HL-60 (cell line): ENCODE measurements at places on chromosomes 1 and 21.

DNA sequence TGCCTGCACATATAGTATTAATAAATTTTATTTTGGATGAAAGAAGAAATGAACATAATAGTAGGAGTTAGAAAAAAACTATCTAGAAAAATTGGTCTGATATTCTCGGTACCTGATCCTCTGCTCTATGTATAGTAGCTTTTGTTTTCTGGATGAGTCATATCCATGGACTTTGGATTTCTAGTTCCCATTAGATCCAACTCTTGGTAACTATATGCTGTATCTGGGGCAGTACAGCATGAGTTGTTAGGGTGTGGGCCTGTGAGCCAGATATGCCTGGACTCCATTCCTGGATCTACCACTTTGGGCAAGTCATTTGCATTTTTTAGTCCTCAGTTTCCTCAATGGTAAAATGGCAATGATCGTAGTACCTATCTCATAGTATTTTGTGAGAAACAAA is 372.2 kb upstream of the PKN2 start:
- DNase-seq = no peak

- no peak for DNase-seq
These were observed 696 bp upstream of the CTBS start for GRCh38 chr1:84574936-84575335.

DNA sequence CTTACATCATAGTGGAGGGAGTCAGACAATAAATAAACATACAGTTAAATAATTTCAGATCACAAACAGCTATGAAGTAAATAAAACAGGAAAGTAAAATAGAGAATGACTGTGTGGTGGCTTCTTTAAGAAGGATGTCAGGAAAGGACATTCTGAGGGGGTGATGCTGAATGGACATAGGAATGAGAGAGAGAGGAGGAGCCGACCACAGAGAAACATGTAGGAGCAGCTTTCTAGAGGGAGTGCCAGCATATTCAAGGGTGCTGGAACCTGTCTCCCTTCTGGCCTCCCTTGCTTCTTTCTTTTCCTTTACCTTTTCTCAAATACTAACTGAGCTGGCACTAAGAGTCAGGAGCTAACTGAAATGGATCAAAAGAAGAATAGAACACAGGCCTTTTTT is 20.5 kb upstream of the BCL10 start:
- no peak for DNase-seq

DNA sequence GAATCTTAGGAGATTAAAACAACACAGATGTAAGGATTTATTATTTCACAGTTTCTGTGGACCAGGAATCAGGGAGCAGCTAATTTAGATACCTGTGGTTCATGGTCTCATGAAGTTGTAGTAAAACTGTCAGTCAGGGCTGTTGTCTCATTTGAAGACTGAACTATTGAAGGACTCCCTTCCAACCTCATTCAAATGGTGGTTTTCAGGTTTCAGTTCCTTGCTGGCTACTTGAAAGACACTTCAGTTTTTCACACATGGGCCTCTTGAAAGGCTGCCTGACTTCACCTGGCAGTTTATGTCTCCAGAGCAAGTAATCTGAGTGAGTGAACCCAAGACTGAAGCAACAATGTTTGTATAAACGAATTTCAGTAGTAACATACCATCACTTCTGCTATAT is 915.9 kb downstream of the PLA2G4A start:
- no peak for DNase-seq

- no peak for DNase-seq
These were observed 16.3 kb upstream of the L1TD1 start for GRCh38 chr1:62178372-62178771.

DNA sequence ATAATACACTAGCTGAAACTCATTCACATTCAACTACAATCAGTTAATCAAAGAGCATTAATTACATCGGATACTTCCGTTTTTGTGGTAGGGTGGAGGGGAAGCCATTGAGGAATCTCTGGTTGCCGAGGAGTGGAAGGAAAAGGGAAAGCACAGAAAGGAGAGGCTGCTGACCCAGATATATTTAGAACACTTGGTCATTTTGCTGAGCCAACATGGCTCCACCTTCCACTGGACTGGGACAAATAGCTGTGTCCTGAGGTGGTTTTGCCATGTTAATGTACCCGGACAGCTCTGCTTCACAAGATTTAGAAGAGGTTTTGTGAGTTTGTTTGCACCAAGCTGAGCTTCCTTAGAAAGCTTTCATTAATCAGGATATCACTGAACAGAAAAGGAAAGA is 26.2 kb downstream of the ASTN1 start:
- DNase-seq = no peak

DNA sequence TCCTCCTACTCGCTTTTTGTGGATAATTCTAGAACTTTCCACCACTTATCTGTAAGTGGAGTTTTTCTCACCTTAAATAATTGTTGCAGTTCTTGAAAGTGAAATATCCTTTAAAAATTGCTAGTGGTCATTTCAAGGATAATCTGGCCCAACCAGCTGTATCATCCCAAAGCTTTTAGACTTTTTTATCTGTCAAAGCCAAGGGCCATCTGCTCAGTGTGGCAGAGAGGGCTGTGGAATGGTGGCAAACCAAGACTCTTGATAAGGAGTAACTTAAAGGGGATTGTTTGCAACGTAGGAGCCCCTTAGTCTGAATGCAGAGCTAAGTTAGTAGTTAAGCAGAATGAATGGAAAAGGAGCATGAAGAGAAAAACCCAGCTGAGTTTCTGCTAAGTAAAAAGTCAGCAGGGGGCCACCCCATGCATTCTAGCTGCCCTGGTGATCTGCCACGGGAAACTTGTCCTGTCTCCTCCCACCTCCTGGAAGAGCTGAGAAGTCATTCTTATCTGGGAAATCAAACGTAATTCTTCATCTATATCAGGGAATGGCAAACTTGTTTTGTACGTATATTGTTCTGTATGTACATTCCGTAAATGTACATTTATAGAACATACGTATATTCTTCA is 169.3 kb downstream of the PRDM2 start:
- no peak for DNase-seq
